Stimulated activated memory B cell treated with anti-CD40 and anti-IgM and Interleukin-4, amounts not matched to agents 10 μg/mL and 1 μg/mL and 100 μg/mL, for 72 hours (primary cell): ENCODE measurements at places on chromosomes 16 and 17.

DNA sequence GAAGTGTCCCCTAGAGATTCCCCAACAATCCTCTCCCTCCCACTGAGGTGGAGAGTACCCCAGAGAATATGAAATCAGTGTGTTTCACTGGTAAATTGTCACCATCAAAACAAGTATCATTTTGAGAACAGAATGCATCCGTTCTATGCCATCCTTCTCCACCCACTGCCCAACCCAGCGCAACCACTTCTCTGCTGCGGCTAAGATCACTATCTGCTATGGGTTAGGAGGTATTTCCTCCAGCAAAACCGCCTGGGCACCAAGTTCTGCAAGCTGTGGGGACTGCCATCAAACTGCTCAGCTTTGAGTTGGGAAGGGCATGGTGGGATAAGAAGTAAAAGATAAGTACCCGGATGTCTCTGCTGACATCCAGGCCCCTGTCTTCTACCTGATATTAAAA, 24.4 kb downstream of the CNTNAP1 start:
- peak; percentile 50 for ATAC-seq

- ATAC-seq = no peak
These were observed 11.3 kb downstream of the CACNG4 start for GRCh38 chr17:66975614-66976378.

- ATAC-seq = no peak
These were observed 62.9 kb downstream of the TMEM235 start for GRCh38 chr17:78294356-78294755.

GRCh38 chr17:74822939-74823367, 36.7 kb downstream of the GRIN2C start:
- no peak for ATAC-seq

DNA sequence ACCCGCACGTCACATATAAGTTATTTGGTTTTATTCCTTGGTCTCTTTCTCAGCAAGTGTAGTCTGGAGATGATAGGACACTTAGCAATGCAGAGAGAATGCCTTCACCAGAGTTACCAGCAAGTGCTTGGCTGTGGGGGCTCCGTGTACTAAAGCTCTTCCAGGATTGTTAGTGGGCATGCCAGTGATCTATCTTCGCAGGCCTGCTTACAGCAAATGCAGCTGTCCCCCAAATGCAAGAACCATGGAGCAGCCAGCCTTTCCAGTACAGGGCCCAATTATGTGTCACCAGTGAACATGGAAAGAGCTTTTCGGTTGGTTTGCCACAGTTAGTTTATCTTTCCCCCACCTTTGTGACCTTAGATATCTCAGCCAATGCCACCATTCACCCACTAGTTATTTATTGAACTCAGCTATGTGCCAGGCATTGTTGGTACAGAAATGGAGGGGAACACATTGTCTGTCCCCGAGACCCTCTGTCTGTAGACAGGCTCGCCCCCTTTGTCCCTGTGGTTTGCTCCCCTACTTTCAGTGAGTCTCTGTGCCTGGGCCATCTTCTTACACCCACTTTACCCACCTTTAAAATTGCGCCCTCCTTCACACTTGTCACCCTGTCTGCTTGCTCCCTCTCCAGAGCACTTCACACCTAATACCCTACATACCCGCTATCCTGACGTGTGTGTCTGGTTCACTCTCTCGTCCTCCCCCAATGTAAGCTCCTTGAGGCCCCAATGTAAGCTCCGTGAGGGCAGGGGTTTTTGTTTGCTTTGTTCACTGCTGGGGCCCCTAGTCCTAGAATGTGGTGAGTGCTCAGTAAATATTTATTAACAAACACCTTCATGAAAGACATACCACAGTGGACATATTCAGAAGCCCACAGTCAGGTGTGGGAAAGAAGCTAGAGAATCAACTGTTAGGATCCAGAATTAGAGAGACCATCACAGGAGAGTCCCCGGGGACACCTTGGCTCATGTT, 13.3 kb downstream of the USP10 start:
- ATAC-seq = no peak

GRCh38 chr17:79974566-79975497, 60.8 kb downstream of the TBC1D16 start:
- no peak for ATAC-seq

GRCh38 chr17:52979921-52980320, 821.4 kb upstream of the CA10 start:
- ATAC-seq = no peak

GRCh38 chr16:8867932-8868415, 832 bp downstream of the CARHSP1 start:
- ATAC-seq = no peak

- peak; percentile 0 for ATAC-seq
These were observed 539 bp downstream of the LRRC45 start for GRCh38 chr17:82023447-82024241.

- ATAC-seq = no peak
These were observed 583 bp upstream of the CYLD start for GRCh38 chr16:50741225-50741780.

DNA sequence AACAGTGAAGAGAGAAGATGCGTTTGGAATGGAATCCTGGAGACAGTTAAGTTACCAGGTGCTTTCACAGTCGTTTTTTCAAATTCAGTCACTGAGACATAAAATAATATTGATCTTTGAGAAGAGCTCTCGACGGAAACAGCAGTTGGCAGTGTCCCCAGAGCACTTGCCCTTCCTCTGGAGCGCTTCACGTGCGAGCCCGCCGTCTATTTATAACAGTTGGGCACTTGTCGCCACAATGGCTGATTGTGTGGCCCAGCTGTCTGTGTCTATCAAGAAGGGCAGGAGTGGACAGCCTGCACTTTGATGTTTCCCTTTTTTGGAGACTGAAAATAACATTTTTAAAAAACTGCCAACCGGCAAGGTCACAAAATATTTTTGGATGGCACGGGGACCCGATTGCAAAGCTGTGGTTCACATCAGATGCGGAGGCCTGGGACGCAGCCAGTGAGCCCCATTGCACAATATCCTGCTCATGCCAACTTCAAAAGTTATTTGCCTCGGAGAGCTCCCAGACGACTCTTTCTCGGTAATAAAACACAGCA, 62.9 kb downstream of the ADCY9 start:
- ATAC-seq = no peak

GRCh38 chr16:1501630-1502029, 8.5 kb downstream of the TELO2 start:
- ATAC-seq = no peak

- ATAC-seq = no peak
These were observed 712.1 kb downstream of the CDH11 start for GRCh38 chr16:64409783-64410210.

- ATAC-seq = no peak
These were observed 81.8 kb downstream of the WDR59 start for GRCh38 chr16:74903120-74903519.

DNA sequence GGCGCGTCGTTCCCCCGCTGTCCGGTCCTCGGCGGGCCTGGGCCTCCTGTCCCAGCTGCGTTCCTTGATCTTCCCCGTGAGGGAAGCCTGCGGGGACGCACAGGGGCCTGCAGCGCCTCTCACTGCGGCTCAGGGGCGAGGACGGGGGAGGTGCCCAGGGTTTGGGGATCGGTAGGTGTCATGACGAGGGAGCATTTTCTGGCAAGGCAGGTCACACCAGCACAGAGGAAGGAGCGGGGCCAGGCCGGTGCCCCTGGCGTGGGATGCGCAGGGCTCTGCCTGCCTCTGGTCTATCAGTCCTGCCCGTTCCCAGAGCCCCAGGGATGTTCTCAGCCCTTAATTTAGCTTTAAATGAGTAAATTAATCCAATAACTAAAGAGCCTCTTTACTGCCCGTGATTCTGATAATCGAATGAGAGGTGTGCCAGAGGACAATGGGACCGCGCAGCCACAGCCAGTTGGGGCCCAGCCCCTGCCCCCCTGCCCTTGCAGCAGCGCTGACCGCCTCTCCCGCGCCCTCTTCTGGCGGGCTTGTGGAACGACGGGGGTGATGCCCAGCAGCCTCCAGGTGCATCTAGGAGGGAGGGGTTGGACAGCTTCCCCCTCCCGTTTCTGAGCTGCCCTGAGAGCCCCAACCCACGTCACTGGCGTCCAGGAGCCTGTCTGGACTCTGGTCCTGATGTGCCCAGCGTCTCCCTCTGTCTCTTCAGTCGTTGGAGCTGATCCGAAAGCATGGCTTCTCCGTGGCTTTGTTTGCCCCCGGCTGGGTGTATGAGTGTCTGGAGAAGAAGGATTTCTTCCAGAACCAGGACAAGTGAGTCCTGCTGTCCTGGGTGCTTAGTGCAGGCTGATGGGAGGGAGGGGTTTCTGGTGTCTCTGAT, 7.9 kb downstream of the ENGASE start:
- ATAC-seq = no peak

- ATAC-seq = no peak
These were observed 454.7 kb downstream of the CDH8 start for GRCh38 chr16:61581417-61582046.

DNA sequence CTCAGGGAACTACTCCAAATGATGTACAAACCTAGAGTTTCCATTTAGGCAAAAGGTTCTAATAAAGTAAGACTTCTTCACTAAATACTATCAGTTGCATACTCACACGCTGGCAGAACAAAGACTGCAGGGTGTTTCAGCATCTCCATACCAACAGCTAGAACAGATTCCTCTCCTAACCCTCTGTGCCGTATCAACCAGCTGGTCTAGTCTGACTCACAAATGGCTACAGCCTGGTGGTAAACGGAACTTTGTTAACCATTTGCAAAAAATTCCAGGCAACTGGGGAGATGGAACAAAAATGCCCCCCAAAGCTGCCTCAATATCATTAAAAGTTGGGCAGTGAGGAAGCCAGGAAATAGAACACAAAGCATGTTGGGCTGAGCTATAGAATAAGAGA, 217.1 kb downstream of the GRIN2A start:
- ATAC-seq = no peak

DNA sequence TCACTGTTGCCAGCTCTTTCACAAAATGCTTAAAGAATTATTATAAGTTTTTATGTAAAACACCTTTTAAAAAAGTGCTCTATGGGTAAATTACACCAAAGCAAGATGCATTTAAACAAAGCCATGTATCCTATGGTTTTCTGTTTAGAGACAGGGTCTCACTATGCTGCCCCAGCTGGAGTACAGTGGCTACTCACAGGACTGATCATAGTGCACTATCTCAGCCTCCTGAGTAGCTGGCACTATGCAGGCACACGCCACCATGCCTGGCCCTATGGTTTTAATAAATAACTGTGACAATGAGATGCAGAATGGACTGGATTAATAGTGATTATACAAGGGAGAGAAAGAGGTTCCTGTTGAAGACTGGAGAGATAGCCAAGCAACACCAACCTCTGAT, 40.2 kb downstream of the SPOP start:
- no peak for ATAC-seq
